ENCODE measurements at places on chromosomes 1 and 21.
A peak's percentile ranks its signal among the peaks of the same experiment; 100 is the strongest.

- DNase-seq, result no peak
Measured at GRCh38 chr1:57345916-57346315, 77.9 kb downstream of the DAB1 start.

DNA sequence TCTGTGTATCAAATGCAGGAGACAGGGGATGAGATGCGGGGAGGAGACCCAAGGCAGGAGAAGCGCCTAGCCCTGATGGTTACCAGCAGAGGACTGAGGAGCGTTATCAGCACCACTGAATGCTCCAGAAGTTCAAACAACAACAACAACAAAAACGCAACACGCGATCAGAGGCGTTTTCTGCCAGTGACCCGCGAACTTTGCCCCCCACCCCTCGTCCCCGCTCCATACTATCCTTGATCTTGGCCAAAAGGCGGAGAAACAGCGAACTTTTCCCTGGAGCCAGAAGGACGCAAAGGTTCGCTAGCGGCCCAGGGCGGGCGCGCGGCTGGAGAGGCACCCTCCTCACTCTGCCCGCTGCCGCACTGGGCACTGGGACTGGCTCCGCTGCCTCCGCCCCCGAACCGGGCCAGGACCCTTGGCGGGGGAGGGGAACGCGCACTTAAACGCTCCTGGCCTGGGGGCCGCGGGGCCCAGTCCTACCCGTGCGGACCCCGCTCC lies 699 bp downstream of the ECHDC2 start:
- no peak for DNase-seq

DNA sequence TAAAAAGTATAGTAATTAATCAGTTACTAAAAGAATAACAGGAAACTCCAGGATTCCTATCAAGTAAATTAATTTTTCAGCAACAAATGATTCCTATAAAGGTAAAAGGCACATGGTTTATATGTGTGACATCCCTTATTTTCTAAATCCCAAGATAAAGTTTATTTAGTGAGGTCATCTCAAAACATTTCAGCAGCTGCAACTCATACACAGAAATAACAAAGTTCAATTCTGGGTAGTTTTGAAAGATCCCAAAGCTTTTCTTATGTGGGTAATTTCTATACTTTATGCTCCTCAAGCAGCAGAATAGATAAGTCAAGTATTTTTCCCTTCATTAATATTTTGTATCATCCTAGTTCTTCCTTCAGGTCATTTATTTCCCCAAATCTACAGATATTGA lies 117.7 kb downstream of the EIF4G3 start:
- no peak for DNase-seq

GRCh38 chr1:51320967-51321923 lies 9.1 kb downstream of the TTC39A start:
- no peak for DNase-seq

DNA sequence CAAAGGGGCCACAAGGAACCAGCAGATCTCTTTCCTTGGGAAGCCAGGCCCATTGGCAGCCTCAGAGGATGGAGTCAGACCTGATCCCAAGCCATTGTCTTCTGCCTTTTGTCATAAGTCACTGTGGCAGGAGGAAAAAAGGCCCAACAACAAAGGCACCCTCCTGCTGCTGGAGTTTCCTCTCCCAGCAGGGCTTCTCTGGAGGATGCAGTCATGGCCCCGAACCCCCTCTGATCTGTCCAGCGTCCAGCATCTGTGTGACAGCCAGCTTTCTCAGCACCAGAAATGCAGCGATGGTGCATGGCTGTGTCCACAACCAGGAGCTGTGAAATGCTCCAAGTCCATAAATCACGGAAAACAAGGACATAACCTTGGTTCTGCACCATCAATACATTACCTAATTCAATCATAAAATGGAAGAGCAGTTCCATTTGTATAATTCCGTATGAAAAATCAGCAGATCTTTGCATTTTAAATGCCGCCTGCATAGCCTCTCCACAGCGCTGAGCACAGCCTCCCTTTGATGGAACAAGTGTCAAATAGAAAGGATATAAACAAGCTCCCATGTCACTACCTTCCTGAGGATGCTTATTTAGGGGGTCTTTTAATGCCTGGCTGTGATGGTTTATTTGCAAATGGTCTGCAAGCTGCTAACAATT lies 30.6 kb downstream of the AJAP1 start:
- no peak for DNase-seq

DNA sequence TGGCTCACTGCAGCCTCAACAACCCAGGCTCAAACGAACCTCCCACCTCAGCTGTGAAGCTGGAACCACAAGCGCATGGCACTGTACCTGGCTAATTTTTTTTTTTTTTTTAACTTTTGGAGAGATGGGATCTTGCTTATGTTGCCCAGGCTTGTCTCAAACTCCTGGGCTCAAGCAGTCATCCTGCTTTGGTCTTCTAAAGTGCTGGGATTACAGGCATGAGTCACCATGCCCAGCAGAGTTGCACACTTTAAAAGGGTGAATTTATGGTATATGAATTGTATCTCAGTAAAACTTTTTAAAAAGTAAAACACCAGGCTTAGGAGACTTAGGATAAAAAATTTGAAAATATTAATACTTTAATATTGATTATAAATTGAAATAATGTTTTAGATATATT lies 99.1 kb downstream of the CLEC20A start:
- no peak for DNase-seq

DNA sequence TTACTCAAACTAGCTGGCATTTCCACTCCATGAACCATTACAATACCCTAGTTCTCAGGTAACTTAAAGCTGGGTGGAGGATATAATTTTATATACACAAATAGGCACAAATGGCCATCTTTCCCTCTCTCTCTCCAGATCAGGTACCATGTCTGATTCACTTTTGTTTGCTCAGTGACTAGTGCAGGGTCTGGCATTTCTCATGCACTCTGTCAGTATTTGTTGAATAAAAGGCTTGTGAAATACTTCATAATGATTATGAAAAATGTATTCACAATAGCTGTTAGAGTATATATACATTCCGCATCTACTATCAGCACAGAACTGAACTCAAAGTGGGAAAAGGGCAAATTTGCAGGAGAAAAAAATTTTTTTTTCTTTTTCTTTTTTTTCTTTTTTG lies 510.2 kb upstream of the USP24 start:
- DNase-seq, result no peak

- DNase-seq, result no peak
Measured at GRCh38 chr1:61950418-61950817, 208.1 kb downstream of the PATJ start.

DNA sequence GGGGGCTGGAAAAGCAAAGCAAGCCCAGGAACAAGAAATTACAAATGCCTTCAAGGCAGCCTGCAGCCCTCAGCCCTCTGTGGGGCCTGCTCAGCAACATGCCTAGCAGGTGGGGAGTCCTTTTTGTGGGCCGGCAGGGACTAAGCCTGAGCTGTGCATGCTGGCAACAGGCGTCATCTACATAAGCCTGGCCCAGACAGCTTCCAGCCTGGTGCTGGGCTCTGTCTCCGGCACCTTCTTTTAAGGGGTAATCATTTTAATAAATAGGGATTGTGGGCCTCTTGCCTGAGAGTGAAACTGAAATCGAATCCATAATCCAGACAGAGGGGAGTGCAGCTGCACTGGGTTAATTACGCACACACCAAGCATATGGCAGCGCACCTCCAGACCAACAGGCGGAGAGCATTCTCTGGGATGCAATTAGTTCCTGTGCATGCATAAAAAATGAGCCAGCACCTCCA lies 96.6 kb downstream of the DDX20 start:
- DNase-seq, result no peak

- DNase-seq, result no peak
Measured at GRCh38 chr1:99650030-99650429, 4.1 kb downstream of the PALMD start.

- no peak for DNase-seq
Measured at GRCh38 chr21:29654203-29654602, 285.6 kb downstream of the GRIK1 start.

- no peak for DNase-seq
Measured at GRCh38 chr1:1220197-1220596, 6.2 kb upstream of the TNFRSF4 start.

GRCh38 chr1:84253891-84254290 lies 47.6 kb upstream of the SAMD13 start:
- no peak for DNase-seq

- no peak for DNase-seq
Measured at GRCh38 chr1:214349781-214350180, 68.8 kb downstream of the SMYD2 start.

DNA sequence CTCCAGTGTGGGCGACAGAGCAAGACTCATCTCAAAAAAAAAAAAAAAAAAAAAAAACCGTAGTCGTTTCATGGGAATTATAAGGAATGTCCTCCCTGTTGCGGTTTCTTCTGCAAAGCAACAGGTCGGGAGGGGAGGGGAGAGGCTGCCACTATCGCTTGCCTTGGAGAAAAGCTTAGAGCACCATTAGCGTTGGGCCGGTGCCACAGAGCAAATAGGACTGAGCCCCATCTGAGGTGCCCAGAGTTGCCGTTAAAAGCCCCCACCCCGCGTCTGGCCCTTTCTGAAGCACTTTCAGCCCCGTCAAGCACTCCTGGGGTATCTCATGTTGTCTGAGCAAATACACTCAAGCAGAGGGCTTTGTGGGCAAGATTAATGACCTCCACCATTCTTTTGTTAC lies 2.2 kb downstream of the RIPPLY3 start:
- DNase-seq, result no peak

DNA sequence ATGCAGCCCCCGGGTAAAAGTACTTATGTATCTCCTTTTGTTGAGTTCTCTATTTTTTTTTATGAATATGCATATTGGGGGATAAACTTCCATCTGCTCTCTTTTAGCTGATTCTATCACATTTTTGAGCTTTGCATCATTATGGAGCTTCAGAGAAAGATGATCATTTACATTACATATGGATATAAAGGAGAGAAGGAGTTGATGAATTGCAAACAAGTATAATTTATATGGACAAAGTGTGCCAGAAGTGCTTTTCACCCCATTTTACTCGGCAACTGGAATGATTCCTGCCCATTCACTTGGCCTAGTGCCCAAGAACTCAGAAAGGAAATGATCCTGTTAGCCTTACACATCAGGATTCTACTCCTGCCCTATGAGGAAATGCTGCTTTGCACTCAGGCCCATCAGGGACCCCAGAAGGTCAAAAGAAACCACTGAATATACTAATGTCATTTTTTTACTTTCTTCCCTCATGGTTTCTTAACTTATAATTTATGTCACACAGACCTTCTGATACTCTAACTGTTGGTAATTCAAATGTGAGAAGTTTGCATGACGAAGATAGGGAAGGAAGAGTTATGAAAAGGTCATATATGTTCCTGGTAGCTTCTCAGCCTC lies 65.6 kb downstream of the SAMSN1 start:
- DNase-seq, result no peak

DNA sequence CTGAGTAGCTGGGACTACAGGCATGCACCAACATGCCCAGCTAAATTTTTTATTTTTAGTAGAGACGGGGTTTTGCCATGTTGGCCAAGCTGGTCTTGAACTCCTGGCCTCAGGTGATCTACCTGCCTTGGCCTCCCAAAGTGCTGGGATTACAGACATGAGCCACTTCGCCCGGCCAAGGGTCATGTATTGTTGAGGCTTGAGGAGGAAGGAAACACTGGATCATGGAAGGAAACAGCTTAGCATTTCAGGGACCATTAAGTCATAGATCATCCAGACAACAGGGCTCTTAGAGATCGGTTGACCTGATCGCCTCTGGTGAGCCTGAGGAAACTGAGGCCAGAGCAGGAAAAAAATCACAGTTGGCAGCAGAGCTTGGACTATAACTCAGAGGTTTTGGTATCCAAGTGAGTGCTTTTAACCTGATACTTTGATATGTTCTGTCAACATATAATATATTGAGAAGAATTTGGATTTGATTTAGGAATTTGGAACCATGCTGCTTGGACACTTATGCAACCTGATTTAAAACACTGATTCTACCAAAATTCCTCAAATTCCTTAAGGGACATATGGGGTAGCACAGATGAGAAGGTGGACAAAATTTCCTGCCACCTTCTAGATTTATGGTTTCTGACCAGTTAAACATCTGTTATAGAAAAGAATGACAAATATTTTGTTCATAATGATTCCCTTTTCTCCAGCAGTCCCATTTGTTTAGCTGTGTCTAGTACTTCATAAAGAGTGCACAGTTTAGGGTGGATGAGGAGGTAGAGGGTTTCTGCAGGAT lies 13.1 kb upstream of the BMP8A start:
- no peak for DNase-seq

DNA sequence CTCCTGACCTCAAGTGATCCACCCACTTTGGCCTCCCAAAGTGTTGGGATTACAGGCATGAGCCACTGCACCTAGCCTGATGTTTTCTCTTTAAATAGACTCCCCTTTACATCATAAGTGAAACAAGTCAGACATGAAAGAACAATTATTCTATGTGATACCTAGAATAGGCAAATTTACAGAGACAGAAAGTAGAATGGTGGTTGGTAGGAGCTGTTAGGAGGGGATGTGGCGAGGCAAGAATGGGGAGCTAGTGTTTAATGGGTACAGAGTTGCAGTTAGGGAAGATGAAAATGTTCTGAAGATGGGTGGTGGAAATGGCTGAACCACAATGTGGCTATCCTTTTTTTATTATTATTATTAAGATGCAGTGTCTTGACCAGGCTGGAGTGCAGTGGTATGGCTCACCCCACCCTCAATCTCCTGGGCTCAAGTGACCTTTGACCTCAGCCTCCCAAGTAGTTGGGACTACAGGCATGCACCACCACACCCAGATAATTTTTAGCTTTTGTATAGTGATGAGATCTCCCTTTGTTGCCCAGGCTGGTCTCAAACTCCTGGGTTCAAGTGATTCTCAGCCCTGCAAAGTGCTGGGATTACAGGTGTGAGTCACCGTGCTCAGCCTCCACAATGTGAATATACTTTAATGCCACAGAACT lies 28.4 kb downstream of the ELF3 start:
- DNase-seq, result peak; percentile 12

DNA sequence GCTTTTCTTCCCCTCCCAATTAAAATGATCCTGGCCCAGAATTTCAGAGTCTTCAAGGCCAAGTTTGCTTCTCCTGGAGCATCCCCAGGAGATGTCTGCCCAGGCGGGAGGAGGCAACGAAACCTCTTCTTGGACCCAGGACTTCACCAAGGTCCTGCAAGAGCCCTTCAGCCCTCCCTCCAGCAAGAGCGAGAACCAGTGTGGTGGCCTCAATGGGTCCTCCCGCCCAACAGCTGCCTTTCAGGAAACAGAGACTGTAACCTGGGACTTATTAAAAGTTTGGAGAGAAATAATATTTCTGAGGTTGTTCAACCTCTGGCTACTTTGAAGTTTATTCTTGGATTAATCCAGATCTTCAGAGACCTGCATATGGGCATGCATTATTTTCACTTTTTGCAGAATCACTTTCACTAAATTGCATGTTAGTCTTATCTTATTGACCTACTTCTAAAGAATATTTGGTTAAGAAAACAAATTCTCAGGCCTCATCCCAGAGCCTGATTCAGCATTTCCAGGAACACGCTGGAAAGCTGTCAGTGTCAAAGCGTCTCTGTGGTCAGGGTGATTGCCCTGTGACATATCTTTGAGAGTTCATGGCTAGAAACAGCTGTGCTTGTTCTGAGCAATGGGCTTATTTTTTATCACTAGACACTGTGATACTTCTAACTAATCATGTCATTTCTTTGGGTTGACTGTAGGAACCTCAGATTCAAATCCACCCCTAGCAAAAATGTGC lies 66.0 kb upstream of the CLDN14 start:
- no peak for DNase-seq

- no peak for DNase-seq
Measured at GRCh38 chr1:207069858-207070506, 16.9 kb downstream of the PFKFB2 start.

GRCh38 chr21:35195232-35195631 lies 146.1 kb upstream of the RUNX1 start:
- DNase-seq, result no peak

GRCh38 chr1:173064011-173064410 lies 13.3 kb upstream of the TNFSF18 start:
- DNase-seq, result no peak

Data from GM12864 (cell line).